Small intestine (tissue), 16 donors: ENCODE measurements at places on chromosomes 1 and 21.

DNA sequence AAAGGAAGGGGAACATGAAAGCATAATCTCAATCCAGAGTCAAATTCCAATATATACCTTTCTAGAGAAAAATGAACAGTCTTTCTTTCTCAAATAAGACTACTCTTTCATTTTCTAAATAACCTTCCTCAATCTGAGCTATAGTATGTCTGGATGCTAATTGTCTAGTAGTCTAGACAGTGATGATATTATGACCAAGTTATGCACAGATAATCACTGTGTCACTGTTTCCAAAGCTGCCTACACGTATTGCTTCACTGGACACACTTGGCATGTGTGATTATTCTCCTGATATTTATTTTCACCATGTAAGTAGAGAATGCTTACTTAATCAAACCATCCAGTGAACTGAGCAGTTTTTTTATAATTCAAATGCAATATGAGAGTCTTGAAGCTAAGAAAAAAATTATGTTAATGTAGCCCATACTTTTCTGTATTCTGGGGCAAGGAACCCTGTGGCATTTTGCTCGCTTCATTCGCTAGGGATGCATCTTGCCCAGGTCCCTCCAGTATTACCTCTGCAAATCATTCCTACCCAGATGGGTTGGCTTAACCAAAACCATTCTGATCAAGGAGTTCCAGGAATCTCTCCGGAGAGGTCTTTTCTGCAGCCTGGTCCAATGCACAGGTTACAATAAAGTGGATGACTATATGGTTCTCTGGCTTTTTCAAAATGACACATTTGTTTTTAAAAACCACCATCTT lies 303.1 kb upstream of the RUNX1 start:
- no peak overlapping the region for H3K27ac ChIP-seq
- H3K4me1 ChIP-seq, result no peaks in the 10 kb centered on the region
- no peaks in the 10 kb centered on the region for H3K36me3 ChIP-seq
- DNase-seq, result no peak
- H3K27me3 ChIP-seq, result no peaks in the 10 kb centered on the region

DNA sequence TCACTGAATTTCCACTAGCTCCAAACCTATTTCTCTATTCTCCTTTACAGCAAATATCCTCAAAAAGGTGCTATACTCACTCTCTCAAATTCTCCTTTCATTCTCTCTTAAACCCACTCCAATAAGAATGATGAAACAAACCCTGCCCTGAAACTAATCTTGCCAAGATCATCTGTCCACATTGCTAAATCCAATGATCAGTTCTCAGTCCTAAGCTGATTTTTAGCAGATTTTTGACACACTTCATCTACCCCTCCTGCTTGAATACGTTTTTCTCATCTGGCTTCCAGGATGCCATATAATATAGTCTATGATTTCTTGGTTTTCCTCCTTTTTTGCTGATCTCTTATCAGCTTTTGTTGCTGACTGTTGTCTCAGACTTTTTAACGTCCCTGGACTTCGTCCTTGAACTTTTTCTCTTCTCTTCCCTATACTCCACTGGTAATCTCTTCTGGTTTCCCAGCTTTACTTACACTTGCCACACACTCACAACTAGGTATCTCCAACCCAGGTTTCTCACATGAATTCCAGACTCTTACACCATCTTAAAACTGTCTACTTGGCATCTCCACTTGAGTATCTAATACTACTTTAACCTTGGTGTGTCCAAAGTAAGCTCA lies 35.3 kb downstream of the RERE start:
- H3K27me3 ChIP-seq, result no peaks in the 10 kb centered on the region
- H3K27ac ChIP-seq, result no peak overlapping the region
- DNase-seq, result peak; percentile 47
- H3K36me3 ChIP-seq, result peaks cover 14% of the 10 kb centered on the region
- H3K4me1 ChIP-seq, result no peaks in the 10 kb centered on the region
- H3K4me3 ChIP-seq, result no peak overlapping the region

DNA sequence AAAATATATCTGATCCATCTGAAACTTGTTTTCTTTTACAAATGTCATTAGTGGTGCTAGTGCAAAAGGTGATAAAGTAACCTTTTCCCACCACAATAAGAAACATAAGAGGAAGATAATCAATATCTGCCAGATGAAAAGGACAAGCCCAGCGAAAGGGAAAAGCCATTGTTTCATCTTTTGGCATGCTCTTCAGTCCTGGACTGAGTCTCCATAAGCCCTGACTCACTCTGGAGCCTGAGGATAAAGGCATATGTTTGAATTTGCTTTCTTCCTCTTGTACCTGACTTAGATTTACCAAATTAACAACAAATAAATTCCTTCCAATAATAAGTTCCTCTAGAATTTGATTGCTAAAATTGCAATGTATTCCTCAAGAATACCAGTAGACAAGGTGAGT lies 13.6 kb downstream of the DNAJC11 start:
- peaks cover 3% of the 10 kb centered on the region for H3K36me3 ChIP-seq
- H3K4me1 ChIP-seq, result no peaks in the 10 kb centered on the region
- H3K27ac ChIP-seq, result no peak overlapping the region
- no peak for DNase-seq
- no peaks in the 10 kb centered on the region for H3K27me3 ChIP-seq
- no peak overlapping the region for H3K4me3 ChIP-seq

DNA sequence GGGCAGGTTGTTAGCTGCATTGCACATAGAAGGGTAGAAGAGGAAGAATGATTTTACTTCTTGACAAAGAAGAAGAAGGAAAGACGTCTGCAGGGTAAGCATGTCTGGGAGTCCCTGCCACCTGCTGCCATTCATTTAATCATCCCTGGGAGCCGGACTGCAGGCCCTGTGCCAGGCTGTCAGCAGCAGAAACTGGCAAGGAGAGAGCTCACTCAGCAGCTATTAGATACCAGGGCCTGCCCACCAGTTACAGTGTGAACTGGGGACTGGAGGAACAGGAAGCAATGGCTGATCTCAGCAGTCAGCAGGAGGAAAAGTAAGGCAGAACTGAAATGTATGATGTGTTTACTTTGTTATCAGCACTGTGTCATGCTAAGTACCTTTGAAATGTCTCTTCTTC lies 75.7 kb upstream of the C1orf87 start:
- H3K36me3 ChIP-seq, result no peaks in the 10 kb centered on the region
- H3K27me3 ChIP-seq, result no peaks in the 10 kb centered on the region
- H3K27ac ChIP-seq, result no peak overlapping the region
- peak; percentile 20 for DNase-seq

GRCh38 chr1:206676499-206676898 lies 8.2 kb upstream of the MAPKAPK2 start:
- H3K27ac ChIP-seq, result no peak overlapping the region
- no peaks in the 10 kb centered on the region for H3K36me3 ChIP-seq
- H3K27me3 ChIP-seq, result no peaks in the 10 kb centered on the region
- H3K4me3 ChIP-seq, result no peak overlapping the region
- peaks cover 58% of the 10 kb centered on the region for H3K4me1 ChIP-seq
- DNase-seq, result no peak

- no peaks in the 10 kb centered on the region for H3K27me3 ChIP-seq
- peaks cover 3% of the 10 kb centered on the region for H3K4me1 ChIP-seq
- H3K4me3 ChIP-seq, result no peak overlapping the region
- no peak overlapping the region for H3K27ac ChIP-seq
Measured at GRCh38 chr21:31671931-31672330, 12.4 kb downstream of the SOD1 start.

DNA sequence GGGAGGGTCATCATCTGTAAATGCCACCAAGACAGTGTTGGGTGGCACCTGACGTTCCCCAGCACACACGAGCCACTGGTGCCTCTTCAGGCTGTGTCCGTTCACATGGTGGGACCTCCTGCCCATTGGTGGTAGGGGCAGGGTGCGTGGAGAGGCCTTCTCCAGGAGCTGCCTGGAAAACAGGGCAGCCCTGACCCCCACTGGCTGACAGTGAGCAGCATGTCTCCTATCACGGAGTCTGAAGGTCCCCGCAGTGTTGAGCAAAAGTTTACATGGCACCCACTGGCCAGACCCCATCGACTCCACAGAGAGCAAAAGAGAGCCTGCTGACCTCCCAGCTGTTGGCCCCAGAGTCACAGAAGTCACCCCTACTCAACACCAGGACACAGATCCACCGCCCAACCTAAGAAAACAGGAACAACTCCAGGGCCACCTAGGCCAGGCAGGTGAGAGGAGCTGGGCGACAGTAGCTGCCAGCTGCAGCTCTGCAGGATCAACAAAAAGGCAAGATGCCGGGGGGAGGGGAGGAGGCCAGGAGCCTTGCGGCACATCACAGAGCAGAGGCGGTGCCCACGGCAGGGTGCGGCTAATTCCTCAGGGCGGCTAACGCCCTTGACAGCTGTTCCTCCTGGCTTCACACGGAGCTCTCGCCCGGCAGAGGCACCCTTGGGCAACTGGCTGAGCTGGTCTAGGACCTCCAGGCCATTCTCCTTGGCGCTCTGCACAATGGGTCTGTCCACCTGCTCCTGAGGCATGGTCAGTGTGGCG lies 14.4 kb upstream of the IFI6 start:
- H3K27ac ChIP-seq, result peak overlapping the region; percentile 48
- no peaks in the 10 kb centered on the region for H3K27me3 ChIP-seq
- H3K4me1 ChIP-seq, result peaks cover 11% of the 10 kb centered on the region

- no peaks in the 10 kb centered on the region for H3K27me3 ChIP-seq
- DNase-seq, result no peak
- H3K4me3 ChIP-seq, result no peak overlapping the region
- no peaks in the 10 kb centered on the region for H3K4me1 ChIP-seq
- no peaks in the 10 kb centered on the region for H3K36me3 ChIP-seq
Measured at GRCh38 chr21:33854604-33855003, 61.0 kb downstream of the ATP5PO start.
